ENCODE measurements at places on chromosomes 7 and 10.

DNA sequence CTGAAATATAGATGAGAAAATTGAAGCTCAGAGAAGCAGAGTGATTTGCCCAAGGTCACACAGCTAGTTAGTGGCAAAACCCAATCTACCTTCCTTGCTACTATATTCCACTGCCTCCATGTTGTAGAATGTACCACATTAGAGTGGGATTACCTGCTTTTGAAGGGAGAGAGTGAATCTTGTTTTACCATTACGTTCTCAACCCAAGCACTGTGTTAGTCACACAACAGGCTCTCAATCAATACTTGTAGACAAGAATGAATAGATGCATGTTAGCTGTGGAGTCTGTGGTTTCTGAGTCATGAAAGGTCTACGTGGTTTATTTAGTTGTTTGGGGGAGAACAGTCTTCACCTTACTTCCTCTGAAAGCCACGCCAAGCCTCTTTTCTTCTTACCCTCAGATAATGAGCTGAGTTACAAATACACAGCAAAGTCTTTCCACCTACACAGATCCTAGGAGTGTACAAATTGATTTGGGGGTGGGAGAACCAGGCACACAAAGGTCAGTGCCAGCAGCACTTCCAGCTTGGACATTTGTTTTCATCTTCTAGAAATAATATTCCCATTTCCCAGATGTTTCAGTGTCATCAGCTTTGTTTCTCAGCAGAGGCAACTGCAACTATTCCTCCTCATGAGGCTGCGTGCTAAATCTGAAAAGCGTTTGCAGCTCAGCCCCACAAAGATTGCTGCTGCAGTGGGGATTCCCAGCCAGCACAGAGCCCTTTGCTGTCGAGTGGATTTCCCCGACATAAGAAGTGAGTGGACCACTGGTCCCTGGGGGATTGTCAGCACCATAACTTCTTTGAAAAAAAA is 71.5 kb upstream of the ADO start:
- peak; percentile 58 for DNase-seq

- DNase-seq = no peak
Measured at GRCh38 chr10:30557884-30558283, 71.7 kb downstream of the LYZL2 start.

- DNase-seq = no peak
Measured at GRCh38 chr10:112792487-112793201, 157.4 kb upstream of the TCF7L2 start.

- DNase-seq = no peak
Measured at GRCh38 chr10:24793648-24794379, 70.1 kb upstream of the ARHGAP21 start.

DNA sequence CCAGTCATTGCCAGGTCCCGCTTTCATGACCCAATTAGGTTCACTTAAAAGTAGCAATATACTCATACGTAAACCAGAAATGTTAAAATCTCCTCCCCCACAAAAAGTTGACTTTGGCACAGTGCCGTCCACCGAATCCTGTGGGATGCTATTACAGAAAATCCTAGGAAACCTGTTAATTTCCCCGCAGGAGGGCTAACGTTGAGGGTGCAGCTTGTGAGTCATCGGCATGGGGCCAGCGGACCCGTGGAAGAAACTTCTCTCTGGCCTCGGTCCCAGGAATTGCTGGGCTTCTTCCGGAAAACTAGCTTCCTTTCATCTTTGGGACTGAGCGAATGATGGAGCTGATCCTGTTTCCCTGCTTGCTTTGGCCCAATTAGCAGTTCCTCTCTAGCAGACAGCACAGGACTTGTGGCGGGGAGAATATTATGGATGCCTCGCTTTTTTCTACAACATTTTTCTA is 13.5 kb downstream of the CRYGN start:
- DNase-seq = no peak

GRCh38 chr7:24241206-24241605 is 42.8 kb upstream of the NPY start:
- DNase-seq = no peak

GRCh38 chr10:130377986-130378540 is 241.9 kb downstream of the GLRX3 start:
- no peak for DNase-seq

GRCh38 chr7:38629651-38630510 is 1.3 kb downstream of the AMPH start:
- DNase-seq = no peak

DNA sequence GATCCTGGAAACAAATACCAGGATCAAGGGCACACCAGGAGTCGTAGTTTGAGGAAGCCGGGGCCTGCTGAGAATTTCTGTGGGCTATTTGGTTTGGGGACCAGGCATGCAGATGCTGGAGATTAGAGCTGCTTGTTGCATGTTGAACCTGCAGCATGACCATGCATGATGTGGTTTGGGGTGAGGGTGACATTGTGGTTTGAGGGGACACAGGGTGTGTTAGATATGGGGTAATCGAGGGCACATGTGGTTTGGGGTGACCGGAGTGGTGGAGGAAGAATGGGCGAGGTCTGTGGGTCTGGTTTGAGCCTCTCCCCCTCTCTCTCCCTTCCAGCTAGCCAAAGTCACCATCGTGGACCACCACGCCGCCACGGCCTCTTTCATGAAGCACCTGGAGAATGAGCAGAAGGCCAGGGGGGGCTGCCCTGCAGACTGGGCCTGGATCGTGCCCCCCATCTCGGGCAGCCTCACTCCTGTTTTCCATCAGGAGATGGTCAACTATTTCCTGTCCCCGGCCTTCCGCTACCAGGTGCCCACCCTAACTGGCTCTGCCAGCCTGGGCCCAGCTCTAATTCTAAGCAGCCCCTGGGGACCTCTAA is 10.2 kb downstream of the NOS3 start:
- DNase-seq = no peak

DNA sequence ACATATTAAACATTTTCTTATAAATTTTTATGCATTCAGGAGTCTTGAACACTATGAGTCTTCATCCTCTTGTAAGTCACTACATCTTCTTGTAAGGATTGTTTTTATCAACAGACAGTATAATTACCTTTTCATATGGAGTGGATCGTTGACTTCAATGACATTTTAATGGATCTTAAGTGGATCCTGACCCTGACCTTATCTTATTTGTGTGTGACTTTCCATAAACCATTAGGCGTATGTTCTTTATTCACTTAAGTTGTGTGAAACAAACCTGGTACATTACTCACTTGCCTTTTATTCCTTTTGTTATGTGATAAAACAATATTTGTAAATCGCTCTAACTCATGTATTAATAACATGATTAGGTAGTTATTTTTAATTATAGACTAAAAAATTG is 18.5 kb upstream of the SEMA3C start:
- DNase-seq = no peak

DNA sequence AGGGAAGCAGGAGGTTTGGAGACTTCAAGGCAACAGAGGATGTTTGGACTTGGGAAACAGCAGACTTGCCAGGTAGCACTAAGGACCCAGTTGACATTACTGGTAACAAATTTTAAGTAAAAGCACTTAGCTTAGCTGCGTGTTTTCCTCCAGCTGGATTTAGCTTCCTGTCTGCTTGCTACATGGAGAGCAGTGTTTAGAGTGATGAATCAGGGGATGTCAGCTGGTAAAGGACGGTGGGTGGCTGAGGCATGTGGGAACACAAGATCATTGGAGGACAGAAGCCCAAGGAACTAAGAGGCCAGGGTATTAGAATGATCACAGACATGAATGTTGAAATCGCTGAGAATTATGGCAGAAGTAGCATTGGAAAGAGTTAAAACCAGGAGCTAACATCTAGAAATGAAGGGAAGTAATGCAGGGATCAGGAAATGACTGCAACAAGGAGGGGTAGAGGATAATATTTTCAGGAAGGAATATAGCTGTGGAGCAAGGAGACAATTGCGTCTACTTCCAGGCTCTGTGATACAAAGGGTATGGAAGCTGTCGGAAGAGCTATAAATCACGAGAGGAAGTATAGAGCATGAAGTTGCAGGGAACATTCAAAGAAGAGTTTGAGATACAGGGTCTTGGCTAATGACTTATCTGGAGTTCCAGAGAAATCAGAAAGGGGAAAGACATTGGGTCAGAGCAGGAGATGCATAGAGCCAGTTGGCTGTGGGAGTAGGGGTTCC is 34.4 kb downstream of the CALD1 start:
- DNase-seq = no peak

- no peak for DNase-seq
Measured at GRCh38 chr10:99784016-99784726, 1.7 kb downstream of the ABCC2 start.

DNA sequence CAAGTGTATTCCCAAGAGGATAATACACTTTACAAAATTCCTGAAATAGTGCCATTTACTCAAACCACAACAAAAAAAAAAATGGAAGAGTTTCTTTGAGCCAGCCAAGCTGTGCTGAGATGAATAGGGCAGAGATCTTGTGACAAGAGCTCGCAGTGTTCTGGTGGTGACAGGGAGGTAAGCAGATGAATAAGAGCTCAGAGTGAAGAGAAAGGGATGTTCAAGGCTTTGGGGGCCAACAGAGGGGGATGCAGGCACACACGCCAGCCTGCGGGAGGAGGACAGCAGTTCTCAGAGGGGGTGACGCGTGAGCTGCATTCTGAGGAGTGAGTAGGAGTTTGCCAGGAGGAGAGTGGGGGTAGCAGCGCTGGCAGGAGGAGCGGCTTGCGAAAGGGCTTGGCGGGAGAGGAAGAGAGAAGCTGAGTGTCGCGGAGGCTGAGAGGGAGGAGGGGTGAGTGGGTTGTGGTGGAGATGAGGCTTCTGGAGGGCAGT is 194.4 kb upstream of the IMMP2L start:
- no peak for DNase-seq

DNA sequence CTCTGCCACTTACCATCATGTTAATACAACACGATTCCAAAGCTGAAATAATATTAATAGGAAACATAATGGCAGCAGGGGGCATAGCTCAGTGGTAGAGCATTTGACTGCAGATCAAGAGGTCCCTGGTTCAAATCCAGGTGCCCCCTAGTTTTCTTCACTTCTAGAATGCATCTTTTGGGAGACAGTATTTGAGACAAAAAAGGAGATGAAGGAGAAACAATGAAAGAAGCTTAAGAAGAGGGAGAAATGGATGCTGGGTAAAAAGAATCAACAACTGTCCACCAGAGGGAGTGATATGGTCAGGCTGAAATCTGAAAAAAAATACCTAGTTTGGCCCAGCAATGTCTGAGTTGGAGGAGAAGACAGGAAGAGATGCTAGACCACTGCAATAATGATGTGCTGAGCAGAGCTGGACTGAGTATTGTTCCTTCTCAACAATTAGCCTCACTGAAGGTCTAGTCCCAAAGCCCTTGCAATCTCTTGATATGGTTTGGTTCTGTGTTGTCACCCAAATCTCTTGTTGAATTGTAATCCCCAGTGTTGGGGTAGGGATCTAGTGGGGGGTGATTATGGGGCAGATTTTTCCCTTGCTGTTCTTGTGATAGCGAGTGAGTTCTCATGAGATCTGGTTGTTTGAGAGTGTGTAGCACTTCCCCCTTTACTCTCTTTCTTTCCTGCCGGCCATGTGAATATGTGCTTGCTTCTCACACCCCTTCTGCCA is 48.3 kb downstream of the ZNF783 start:
- DNase-seq = no peak

DNA sequence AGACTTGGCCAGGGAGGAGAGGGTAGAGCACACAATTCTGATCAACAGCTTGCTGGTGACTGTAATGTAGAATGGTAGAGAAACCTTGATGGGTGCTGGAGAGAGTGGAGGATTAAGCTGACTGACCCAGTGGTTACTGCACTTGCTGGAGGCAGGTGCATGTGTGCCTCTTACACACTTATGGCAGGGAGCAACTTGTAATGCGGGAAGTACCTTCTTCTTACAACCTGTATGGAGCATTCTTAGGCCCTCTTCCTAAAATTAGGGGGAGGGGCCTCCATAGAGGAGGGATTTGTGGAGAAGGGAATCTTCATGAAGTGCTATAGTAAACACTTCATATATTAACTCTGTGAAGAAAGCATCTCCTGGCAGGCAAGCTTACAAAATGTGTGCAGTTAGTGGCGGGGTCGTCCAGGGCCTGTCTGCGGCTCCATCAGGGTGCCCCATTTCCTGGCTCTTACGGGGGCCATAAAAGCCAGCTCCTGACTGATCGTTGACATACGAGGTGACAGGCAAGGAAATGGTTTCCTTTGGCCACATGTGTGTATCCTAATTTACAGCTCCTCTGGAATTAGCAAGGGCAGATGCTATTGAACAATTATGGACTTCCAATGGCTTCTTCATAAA is 113.5 kb downstream of the RTKN2 start:
- no peak for DNase-seq

DNA sequence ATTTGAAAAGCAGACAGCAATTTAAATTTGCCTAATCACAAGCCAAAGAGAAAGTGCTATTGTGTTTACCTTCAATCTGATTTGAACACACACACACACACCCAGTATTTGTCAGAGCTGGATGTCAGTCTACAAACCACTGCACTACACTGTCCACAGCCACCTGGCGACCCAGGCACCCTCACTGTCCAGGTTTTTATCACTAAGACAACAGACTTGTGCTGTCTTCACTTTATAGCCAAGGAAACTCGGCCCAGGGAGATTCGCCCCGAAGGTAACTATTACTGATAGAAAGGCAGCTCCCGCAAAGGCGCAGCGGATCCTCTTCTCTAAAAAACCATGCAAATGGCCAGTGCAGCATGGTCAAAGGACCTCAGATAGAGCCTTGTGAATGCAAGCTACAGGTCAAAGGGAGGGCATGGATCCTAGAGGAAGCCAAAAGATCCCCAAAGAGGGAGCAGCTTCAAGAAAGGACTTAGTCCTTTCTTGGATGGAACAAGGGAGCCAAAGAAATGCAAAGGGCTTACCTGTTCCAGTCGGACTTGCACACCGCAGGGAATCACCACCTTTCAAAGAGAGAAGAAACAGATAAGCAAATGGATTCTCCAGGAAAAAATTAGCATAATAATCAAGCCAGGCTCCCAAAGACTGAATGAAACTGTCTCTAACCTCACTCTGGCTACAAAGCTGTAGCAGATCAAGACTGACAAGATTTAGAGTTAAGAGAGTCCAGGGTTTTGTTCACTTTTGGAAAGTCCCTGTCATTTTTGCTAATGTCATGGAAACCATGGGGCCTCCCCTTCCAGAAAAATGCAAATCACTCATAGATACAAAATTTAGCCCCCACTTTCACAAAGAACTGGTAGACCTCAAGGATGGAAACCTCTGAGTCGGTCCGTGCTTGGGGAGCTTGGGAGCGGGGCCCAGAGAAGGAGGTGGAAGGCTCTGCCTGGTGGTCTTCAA is 101.1 kb downstream of the TNS3 start:
- no peak for DNase-seq

GRCh38 chr10:74292871-74293427 is 141.9 kb downstream of the ADK start:
- no peak for DNase-seq

- DNase-seq = no peak
Measured at GRCh38 chr7:6727663-6728062, 20.9 kb upstream of the ZNF12 start.

- DNase-seq = no peak
Measured at GRCh38 chr10:122018491-122018890, 29.5 kb downstream of the TACC2 start.

- no peak for DNase-seq
Measured at GRCh38 chr10:89553064-89553734, 17.8 kb upstream of the SLC16A12 start.

Measured in stimulated activated CD4-positive, alpha-beta T cell treated with anti-CD3 and anti-CD28 coated beads, Interleukin-1b, Interleukin-23, amount 100 ng/mL, for 48 hours (primary cell).